Cortex of kidney (tissue), 1 donor: ENCODE measurements at places on chromosomes 5 and 9.

GRCh38 chr5:170571875-170572852 lies 68.3 kb downstream of the KCNIP1 start:
- no peak for DNase-seq

GRCh38 chr5:159533197-159533596 lies 202.9 kb upstream of the IL12B start:
- DNase-seq: no peak

DNA sequence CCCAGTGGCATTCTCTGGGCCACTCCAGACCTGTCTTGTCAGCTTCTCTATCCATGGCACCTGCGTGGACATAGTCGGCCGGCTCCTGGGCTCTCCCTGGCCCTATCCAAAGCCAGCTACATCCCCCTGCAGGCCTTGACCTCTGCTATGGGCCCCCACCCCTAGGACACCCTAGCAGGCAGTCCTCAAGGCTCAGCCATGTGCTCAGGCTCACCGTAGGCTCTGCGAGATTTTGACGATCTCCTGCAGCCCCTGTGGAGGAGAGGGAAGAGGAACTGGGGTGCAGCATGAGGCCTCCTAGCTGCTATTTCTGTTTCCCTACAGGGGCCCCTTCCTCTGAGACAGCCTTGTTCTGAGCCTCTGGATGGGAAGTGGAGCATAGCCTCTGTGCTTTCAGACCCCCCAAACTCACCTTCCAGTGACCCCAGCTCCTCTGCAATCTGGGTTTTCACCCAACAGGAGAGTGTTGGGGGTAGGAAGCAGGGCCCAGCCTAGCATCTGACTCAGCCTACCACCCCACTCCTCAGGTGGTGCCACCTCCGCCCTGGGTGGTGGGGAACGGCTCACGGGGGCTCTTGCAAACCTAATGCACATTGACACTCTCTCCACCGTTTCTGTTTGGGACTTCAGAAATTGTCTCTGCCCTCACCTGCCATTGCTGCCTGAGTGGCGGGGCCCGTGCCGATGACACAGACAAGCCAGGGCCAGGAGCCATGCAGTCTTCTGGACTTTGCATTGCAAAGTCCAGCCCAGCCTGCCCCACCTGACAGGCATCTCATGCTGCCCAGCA lies 36.7 kb downstream of the HRH2 start:
- DNase-seq: no peak

GRCh38 chr5:10243660-10244240 lies 5.9 kb downstream of the ATPSCKMT start:
- DNase-seq: no peak

GRCh38 chr9:118170032-118170955 lies 466.1 kb downstream of the TLR4 start:
- DNase-seq: no peak

GRCh38 chr9:1726993-1727759 lies 288.0 kb upstream of the SMARCA2 start:
- no peak for DNase-seq

DNA sequence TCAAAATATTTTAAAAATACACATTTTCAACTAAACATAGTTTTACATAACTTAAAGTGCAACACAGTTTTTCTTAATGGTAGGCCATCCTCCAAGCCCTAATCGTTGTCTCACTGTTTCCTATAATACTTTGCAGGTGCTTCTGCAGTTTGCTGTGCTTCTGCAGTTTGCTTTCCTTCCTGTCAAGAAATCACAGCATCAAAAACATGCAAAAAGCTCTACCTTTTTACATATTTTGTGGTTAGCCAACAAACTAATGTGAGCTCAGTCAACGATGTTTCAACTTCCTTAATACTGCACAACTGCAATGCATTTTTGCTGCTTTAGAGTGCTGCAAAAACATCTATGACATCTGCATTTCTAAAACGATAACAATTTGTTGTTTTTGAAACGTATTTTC lies 25.2 kb downstream of the EMB start:
- no peak for DNase-seq

DNA sequence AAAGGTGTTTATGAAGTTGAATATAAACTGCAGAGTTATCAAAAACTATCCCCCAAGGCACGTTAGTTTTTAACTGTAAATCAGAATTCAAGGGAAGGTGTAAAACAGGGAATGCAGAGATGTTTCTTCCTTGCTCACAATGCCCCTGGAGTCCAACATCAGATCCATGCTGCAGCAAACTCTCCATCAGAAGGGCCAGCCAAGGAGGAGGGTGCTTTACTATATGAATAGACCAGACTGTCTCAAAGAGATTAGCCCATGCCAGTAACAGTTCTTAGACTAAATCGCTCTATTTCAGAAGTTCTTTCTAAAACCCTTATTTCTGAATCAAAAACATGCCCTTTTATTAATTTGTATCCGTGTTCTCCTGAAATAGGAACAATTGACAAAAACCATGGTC lies 362.8 kb upstream of the RPS23 start:
- DNase-seq: no peak

DNA sequence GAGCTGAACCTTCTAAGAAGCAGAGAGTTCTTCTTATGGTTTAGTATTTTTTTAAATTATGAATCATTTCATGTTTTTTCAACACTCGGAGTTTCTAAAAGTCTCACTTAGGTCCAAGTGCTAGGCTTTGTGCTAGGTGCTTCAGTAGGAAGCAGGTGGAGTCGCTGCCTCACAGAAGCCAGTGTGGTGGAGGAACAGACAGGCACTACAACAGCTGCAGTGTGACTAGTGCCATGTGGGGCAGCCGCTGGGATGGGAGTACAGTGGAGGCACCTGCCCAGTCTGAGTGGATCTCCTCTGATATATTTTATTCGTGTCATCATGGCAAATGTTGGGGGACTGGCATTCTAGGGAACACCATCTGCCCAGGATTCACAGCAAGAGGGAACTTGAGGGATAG lies 15.3 kb downstream of the PCDHGC5 start:
- DNase-seq: no peak

DNA sequence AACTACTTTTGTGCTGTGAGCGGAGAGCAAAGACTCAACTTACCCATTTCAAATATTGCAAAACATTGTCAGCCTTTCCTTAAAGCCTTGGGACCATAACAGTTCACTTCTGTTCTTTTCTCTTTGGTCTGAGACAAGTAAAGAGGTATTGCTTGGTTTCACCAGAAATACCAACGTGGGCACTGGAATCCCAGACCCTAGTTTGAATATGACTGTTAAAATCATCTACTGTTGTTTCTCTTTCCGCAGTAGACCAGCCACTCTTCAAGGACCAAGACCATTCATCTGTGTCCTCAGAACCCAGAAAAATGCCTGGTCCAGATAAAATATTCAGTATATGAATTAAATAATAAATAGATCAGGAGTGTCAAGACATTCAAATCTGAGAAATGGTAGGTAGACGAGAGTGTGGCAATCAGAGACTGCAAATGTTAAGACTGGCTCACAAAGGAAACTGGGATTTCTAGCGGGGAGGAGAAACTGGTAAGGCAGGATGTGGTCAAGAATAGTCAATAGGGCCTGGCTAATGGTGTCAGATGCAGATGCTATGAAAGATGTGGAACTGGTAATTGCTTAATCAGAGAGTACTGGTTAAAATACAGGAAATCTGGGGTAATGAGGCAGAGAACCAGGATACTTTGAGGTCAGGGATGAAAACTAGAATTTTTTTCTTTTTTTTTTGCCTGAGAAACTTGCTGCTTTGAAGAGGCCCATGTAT lies 82.1 kb upstream of the IL33 start:
- DNase-seq: no peak

- DNase-seq: no peak
Measured at GRCh38 chr9:131700765-131701435, 39.0 kb downstream of the RAPGEF1 start.

DNA sequence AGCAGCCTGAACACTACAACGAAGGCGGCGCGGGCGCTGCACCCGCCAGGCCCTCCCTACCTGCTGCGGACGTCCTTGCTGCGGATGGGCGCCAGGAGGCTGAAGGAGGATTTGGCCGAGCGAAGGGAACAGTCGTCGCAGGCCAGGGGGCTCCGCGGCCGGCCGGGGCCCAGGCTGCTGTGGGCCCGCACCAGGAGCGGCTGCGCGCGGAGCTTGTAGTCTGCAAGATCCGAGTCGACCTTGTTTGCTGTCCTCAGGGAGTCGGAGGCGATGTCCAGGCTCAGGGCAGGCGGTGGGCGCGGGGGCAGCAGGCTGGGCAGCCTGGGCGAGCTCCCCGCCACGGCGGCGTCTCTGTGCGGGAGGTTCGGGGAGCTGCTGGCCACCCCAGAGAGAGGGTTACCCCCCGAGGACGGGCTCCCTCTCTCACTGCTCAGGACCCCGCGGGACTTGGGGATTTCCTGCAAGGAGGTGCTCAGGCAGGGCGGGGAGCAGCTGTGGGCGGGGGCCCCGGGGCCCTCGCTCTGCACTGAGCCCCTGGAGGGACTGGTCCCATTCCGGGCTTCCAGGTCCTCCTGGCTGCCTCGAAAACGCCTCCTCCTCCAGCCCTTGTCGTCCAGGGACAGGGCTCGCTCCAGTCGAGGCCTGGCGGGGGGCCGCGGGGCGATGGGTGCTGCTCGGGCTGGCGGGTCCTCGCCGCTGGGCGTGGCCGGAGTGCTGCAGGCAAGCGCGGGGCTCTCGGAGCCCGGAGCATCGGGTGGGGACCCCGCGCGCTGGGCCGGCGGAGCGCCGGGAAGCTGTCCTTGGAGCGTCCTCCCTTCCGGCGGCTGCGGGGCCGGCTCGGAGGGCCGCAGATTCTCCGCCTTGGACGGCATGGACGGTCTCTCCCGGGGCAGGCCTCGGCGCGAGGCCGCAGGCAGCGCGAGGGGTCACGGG lies 831 bp downstream of the INPP5E start:
- no peak for DNase-seq

- no peak for DNase-seq
Measured at GRCh38 chr5:58871648-58872242, 288.9 kb downstream of the RAB3C start.

- DNase-seq: no peak
Measured at GRCh38 chr9:126851286-126851880, 9.1 kb upstream of the ZBTB34 start.

DNA sequence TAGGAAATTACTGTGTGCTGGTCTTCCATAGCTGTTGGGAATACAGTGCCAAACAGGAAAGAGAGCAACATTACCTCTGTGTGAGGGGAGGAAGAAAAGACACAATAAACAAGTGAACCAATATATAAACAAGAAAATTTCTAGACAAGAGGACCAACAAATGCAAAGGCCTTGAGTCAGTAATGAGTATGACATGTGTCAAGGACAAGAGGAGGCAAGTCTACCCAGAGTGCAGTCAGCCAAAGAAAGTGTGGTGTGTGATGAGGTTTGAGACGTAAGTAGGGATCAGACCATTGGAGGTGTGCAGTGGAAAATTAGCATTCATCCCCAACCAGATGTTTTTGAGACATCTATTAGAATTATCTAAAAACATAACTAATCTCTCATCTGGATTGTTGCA lies 69.5 kb upstream of the CDH6 start:
- no peak for DNase-seq

DNA sequence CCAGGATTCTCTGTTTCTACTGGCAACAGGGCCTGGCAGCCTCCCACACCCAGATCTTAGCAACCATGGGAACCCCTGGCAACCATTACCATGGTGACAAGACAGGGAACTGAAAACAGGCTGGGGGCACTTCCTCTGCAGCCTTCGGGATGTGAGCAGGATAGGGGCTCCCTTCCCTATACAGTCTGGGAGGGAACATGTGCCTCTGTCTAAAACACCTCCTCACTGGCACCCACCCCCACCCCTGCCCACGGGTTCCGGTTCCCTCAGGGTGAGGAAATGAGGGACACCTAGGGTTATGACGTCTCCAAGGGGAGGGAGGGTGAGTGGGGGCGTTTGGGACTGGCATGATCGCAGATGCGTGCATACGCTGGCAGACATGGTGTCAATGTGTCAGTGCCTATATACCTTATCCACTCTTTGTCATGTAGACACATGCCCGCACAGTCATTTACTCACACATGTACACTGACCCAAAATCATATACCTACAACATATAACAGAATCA lies 3.0 kb upstream of the DNAJB5 start:
- DNase-seq: no peak

- no peak for DNase-seq
Measured at GRCh38 chr9:20507431-20507830, 114.9 kb downstream of the MLLT3 start.

DNA sequence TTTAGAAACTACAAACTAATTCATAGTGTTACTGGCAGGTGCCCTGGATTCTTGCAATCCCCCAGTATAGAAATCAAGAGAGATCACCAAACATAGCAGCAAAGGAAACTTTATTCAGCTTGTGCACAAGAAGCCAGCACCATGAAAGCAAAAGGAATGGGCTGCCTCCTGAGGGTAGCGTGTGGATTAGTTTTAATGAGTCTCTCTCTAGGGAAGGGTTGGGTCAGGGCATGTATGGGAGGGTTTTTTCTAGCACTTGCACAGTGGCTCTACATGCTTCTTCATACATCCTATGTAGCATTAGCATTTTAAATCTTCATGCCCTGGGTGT lies 38.4 kb downstream of the LYRM7 start:
- no peak for DNase-seq

DNA sequence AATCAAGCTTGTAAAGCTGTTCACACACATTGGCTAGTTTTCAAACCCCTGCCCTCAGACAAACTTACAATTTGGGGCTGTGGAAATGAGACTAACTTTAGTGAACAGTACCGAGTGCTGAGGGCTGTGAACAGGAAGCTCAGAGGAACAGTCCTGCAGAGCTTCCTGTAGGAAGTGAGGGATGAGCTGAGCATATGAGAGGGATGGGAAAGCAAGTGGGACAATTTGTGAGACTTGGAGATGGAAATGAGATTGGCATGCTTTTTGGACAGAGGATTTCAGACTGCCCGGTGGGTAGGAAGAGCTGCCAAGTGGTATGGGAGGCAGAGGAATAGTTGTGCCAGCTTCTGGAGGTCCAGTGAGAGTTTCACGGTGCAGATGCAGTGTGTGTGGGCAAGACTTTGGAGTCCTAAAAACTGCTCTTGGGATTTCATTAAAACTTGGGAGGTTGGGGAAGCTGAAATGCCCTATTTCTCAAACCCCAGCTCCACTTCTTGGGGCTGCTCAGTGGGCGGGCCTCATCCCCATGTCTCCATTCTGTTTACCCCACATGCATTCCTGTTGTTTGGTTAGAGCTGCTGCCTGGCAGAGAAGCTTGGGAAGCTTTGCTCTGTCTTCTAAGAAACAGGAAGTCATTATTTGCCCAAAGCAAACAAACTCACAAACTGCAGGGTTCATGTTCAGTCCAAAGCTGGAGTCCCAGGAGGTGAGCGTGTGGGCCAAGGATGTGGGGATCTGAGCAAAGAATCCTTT lies 267.5 kb downstream of the ZSWIM6 start:
- no peak for DNase-seq

DNA sequence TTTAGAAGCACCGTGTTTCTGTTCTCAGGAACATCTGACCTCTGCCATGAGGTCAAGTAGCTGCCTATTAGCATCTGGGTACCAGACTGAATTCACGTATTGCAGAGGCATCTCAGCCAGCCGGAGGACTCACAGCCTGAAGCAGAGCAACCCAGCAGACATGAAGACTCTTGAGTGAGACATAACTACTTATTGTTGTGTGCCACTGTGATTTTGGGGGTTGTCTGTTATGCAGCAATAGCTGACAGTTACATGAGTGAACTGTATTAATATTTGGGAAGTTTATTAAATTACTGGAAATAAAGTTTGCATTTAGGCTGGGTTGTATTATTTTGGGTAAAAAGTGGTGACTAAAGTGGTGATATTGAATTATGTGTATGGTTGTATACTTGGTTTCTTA lies 1.3 kb upstream of the ACOT12 start:
- no peak for DNase-seq
